Naive B cell (primary cell): ENCODE measurements at places on chromosomes 1 and 21.
A peak's percentile ranks its signal among the peaks of the same experiment; 100 is the strongest.

DNA sequence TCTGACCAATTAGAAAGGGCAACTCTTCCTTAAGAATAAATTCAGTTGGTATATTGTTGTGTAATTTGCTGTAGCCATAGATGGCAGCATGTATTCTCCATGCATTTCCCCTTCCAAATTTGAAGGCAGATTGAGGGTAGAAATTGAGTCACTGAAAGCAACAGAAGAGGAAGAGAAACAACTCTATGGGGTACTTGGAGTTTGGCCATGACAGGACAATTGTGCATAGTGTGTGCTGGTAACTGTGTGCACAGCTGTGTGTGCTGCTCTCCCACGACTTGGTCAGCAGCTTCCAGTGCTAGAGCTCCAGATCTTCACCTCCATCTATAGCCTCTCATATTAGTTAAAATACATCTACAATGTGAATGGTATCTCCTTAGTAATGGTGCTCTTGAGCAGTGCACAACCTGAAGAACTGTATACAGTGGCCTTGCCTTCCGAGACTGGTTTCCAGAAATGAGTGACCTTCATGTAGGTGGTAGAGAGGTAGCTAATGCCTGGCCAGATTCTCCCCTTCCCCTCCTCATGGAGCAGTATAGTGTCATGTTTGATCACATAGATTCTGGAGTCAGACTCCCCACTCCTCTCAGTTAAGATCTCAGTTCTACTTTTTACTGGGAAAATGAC lies 882 bp upstream of the FCAMR start:
- DNase-seq = no peak

GRCh38 chr1:79633456-79633855 lies 626.9 kb upstream of the ADGRL4 start:
- no peak for DNase-seq

GRCh38 chr1:43664369-43664768 lies 14.4 kb downstream of the KDM4A start:
- no peak for DNase-seq

- no peak for DNase-seq
Observed at GRCh38 chr1:59378621-59379370, 81.9 kb downstream of the FGGY start.

DNA sequence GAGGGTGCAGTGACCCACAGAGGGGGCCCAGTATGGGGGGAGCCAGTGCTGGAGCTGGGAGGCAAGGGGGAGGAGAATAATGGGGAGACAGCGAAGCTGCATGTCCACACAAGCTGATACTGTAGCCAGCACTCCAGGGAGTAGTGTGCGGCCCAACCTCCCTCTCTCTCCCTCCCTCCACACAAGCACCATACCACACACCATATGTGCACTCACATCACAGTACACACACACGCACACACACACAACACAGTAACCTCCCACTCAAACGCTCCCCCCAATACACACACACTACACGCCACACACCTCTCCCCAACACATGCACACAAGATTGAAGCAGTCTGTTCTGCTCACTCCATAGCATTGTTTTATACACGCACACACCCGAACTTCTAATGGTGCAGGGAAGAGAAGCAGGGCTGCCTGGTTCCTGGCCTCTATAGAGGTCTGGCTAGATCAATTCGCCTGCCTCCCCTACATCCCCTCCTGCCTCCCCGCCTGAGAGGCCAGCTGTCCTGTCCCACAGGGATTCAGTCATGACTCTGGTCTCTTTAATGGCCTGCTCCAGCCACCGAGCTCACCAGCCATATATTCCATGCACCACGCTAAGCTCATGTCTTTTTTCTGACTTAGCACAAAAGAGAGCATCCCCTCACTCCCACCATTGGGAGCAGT lies 3.8 kb downstream of the NCDN start:
- no peak for DNase-seq

DNA sequence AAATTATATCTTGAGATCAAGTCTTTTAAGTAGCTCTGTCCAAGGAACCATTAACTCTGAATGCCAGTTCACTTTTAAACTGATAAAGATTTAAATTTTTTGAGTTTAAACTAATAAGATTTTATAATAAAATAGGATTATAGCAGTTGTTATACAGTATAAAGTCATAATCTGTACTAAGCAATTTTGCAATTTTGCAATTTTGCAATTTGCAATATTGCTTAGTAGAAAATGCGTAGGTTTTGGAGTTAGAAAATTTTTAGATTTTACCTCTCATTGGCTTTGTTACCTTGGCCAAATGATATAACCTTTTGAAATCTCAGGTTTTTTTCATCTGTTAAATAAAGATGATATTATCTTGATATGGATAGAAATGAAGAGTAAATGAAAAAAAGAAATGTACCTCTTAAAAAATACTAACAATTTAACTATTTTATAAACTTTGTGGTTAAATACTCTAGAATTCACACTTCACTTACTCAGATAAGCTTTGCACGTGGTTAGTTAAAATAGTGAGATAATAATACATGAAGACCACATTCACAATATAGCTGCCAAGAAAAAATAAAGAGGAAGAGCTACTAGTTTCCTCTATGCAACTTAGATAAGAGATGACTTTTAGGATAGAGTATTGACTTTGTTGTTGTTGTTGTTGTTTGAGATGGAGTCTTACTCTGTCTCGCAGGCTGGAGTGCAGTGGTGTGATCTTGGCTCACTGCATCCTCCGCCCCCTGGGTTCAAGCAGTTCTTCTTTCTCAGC lies 13.9 kb downstream of the CCDC18 start:
- no peak for DNase-seq

- no peak for DNase-seq
Observed at GRCh38 chr1:245809361-245809760, 654.6 kb downstream of the KIF26B start.

GRCh38 chr21:40187244-40187643 lies 320.0 kb downstream of the PCP4 start:
- DNase-seq = no peak

DNA sequence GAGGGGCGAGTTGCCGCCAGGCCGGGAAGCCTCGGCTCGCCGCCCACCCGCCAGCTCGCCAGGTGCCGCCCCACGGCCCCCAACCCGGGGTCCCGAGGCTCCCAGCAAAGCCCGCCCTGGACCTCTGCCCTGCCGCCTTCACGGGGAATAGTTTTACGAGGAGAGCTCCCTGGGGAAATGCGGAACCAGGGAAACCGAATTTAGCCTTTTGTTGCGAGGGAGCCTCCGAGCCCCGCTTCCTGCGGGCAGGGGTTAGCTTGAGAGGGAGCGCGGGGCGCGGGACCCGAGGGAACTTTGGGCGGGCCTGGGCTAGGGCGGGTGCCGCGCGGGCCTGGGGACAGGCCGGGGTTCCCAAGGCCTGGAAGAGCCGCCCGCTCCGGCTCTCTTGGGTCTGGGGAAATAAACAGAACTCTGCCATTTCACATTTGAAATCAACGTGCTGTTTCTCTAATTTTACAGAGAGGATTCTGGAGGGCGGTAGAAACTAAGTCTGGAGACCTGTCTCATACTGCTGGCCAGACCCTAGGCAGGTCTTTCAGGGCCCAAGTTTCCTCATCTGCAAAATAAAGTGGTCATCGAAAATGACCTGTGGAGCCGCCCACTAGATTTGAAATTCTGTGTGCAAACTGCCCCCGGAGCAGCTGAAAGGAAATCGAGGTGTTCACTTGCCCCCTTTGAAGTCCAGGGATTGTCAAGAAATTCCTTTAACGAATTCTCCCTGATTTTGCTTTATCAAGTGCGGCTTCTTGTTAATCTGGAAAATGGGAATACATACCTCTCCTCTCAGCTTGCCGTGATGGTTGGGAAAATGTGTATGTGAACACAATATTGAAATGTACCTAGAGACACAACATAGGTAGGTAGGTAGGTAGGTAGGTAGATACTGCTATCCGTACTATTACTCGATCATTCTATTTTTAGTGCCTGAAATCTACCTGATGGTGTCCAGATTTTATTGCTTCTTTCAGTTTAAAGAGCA lies 749 bp upstream of the GLUL start:
- DNase-seq = peak; percentile 35

DNA sequence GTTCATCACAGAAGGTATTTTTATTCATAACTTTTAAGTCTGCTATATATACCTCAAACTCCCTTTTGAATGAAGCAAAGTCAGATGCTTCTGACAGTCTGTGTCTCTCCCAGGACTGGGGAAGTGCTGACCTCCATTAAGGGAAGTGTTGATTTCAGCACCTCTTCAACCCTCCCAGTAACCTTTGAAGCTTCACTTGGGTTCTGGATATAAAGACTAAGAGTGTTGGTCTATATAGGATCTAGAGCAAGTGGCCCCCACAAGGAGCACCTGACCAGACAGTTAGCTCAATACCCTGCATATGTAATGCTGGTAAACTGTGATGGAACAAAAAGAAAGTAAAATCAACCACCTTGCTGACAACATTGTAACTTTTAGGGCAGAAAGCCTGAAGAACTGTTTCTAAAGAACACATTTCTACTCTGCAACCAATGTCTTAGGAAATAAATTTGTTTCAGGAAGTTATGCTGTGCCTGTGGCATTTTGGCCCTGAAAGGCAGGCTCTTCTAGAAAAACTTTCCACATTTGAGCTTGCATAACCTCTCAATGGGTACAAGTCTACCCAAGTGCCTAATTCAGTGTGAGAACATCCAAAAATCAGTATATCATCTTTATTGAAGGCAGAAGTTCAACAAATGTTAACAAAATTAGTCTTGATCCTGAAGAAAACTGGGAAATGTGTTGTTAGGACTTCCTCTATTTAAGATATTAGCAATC lies 865 bp upstream of the PTPN22 start:
- peak; percentile 15 for DNase-seq

DNA sequence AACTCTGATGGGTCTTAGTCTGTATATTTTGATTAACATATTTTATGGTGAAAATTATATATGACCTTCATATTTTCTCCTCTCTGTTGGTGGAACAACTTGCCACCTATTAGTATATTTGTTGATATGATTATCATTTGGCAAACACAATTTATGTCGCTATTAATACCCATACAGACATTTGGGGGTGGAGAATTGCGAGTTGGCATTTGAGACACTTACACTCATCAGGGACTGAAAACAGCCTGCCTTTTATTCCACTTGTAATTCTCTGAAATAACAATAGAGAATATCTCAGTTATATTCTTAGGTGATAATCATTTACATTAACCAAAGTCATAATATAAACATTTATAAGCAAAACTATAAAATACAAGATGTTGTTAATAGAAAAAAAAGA lies 100.5 kb upstream of the RGS18 start:
- DNase-seq = no peak
